ENCODE measurements at places on chromosomes 13 and 19.

GRCh38 chr19:33464733-33465115 is 56.9 kb downstream of the PEPD start:
- DNase-seq: no peak

GRCh38 chr19:31232180-31232579 is 117.1 kb downstream of the TSHZ3 start:
- no peak for DNase-seq

DNA sequence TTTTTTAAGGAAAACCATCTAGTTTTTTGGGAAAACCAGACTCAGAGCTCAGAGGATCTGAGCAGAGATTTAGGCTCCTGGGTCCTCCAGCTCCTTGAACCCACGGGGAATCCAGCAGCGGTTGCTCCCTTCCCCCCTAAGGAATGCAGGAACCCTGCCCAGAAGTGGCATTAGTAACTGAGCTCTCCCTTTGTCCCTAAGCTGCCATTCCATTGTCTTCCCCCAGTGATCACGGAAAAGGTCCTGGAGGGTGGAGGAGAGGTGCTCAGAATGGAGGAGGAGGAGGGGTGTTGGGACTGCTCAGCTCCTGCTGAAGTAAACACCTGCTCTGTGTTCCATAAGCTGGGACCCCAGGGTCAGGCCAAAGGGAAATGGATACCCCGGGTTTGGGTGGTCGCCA is 16.8 kb upstream of the OR1M1 start:
- DNase-seq: no peak

DNA sequence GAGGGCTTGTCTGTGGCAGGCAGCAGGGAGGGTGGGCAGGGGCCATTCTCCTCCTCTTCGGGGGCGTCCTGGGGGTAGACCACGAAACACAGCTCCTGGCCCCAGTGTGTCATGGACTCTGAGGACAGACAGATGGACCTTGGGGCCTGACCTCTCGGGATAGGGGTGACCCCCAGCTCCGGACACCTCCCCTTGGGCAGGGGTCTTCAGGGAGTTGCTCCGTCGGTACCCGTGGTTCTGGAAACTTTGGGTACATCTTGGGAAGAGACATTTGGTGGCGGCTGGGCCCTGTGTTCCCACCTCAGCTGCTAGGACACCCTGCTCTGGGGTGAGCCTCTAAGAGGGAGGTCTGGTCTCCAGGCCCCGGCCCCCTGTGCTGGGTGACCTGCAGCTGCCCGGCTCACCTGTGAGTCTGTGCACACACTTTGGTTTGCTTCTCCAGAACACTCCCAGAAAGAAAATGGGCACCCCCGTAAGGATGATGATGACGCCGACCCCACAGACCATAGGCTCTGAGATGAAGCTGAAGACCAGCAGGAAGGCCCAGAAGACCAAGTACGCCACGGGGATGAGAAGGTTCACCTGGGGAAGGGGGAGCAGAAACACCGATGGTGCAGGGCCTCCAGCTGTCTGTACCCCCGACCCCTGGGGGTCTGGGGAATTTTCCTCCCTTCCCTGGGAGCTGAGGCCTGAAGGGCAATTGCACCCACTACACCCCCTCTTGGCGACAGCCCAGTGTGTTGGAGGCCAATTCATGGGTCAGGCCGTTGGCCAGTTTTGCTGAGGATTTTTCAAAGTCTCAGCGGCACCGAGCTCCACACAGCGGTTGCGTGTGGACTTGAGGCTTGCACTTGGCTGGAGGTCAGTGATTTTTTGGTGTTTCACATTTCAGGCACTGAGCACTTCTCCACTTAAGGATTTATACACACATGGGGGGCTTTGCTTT is 15.0 kb downstream of the LRP3 start:
- no peak for DNase-seq

- no peak for DNase-seq
Measured at GRCh38 chr13:22114630-22115311, 443.9 kb downstream of the FGF9 start.

- no peak for DNase-seq
Measured at GRCh38 chr19:16383584-16384161, 59.0 kb downstream of the KLF2 start.

DNA sequence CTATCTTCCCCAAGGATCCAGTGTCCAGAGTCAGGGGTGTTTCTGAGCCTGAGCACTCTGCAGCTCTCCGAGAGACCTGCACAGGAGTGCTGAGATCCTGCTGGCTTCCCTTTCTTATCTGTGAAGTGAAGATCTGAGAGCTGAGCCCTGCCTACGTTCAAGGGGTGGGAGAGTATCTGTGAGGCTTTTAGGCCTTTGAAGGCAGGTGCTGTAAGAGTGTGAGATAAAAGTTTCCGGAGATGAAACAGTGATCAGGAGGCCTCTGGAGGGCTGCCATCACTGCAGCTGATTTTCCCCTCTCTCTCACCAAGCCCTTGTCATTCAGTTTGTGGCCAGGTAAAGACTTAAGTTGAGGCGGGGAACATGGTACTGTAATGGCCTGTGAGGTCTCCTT is 83.1 kb downstream of the AKAP11 start:
- no peak for DNase-seq

GRCh38 chr19:16338470-16339360 is 14.1 kb downstream of the KLF2 start:
- DNase-seq: no peak

GRCh38 chr19:45322311-45322710 is 364 bp downstream of the CKM start:
- no peak for DNase-seq

DNA sequence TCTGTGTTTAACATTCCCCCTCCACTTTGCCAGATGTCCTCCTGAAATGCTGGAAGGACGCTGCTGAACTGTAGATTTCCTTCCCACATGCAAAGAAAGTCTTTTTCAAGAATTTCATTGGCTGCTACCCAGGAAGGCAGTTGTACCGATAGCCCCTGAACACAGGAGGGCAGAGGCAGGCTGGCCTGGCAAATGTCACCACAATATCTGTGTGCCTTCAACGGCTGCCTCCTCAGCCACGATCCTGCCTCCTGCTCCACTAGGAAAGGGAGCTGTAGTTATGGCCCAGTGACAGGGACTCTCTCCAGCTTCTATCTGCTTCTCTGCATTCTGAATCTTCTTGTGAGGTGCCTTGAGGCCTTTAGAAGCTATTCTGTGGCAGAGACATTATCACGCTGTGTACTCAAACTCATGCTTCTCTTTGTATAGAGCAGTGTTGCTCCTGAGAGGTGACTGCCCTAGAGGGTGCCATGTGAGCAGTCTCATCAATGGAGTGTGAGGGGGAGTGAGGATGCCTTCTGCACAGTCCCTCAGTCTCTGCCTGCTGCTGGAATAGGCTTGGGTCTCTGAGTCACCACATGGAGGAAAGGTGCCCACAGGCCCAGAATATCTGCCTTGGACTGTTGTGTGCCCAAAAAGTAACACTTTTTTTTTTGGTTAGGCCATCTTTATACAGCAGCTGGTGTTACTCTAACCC is 279.8 kb downstream of the DNAJC15 start:
- no peak for DNase-seq

GRCh38 chr13:28705461-28706083 is 13.2 kb downstream of the SLC46A3 start:
- DNase-seq: no peak
